Activated naive CD4-positive, alpha-beta T cell treated with anti-CD3 and anti-CD28 coated beads for 36 hours (primary cell): ENCODE measurements at places on chromosomes 4 and X.

DNA sequence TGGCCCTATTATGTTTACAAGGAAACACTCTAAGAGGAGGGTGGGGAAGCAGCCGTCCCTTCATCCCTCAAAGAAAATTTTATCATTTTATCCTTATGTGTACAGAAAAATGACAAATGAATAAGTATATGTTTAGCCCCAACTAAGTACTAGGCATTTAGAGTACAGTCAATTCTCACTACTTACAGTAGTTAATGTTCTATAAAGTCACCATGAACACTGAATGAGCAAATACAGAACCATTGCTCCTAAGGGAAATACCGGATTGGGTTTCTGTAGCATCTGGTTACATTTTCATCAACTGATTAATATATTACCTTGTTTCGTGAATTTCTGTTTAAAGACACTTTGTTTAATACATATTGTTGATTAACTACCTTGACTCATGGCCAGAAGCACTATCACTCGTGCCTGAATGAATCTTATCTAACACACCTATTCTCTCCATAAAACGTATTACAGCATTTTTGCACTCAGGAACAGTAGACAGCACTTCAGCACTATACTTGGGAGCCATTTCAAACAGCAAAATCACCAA, 109.3 kb downstream of the ASB9 start:
- no peak for DNase-seq

- DNase-seq: no peak
Measured at GRCh38 chr4:70473679-70474078, 1.7 kb downstream of the MUC7 start.

DNA sequence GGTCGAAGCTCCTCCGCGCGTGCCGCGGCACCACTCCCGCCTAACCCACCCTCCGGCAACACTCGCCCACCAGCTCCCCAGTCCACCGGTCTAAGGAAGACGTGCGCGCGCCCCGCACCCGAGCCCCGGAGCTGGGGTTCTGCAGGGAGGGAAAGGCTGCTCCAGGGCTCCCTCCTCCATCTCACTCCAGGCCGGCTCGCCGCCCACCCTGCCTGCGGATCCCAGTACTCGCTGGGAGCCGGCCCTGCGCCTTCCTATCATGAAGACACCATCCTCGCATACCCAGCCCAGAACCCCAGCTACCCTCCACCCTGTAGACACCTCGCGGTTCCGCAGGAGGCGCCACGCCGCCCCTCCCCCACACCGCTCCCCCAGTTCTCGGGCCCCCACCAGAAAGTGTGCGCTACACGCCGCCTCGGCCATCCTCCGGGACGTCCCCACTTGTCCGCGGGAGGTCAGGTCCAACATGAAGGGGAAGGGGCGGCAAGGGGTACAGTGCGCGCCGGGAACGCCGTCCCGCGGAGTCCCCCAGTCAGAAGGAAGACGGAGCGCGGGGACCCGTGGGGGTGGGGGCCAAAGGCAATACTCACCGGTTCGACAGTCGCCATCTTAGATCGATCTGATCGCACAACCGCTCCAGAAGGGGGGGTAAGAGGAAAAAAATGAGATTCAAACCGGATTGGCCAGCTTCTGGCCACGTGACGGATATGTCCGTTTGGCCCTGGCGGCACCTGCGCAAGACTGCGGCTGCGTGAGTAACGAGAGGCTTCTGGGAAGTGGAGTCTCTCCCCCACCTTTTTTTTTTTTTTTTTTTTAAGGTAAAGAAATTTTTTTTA, at the start of gene EIF4E:
EIF4E (minus strand) TSS at position 629 of the 836 bp plus-strand sequence; CDS start at position 608, 21 bp downstream.
- DNase-seq: peak; percentile 98

DNA sequence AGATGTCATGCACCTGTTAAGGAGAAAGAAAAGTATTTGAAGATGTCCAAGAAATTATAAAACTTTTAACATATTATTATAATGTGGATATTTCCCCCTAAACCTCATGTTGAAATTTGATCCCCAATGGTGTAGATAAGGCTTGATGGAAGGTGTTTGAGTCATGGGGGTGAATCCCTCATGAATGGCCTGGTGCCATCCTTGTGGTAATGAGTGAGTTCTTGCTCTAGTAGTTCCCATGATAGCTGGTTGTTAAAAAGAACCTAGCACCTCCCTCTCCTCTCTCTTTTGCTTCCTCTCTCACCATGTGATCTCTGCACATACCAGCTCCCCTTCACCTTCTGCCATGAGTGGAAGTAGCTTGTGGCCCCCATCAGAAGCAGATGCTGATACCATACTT, 176.6 kb upstream of the NR3C2 start:
- DNase-seq: no peak

GRCh38 chr4:185754961-185755360, 57.0 kb downstream of the SORBS2 start:
- DNase-seq: no peak

- DNase-seq: no peak
Measured at GRCh38 chr4:168667376-168667775, 170.5 kb downstream of the PALLD start.

DNA sequence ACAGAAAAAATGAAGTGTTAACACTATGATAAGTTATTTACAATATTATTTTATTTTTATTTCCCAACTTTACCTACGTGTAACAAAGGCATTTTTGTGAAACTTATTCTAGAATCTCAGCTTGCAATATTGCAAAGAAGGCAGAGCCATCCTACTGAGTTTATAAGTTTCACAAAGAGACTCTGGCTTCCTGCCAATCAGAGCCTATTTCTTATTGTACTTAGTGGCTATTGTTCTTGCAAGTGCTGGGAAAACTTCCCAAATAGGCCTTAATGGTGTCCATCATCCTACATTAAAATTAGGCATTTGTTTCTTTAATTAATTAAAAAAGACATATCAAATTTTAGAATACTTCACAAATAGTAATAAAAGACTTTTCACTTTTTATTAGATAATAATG, 233.2 kb downstream of the EPHA5 start:
- DNase-seq: no peak

GRCh38 chrX:135015523-135016245, 6.7 kb downstream of the RTL8B start:
- DNase-seq: no peak

- no peak for DNase-seq
Measured at GRCh38 chr4:183763990-183764754, 105.1 kb downstream of the TRAPPC11 start.

DNA sequence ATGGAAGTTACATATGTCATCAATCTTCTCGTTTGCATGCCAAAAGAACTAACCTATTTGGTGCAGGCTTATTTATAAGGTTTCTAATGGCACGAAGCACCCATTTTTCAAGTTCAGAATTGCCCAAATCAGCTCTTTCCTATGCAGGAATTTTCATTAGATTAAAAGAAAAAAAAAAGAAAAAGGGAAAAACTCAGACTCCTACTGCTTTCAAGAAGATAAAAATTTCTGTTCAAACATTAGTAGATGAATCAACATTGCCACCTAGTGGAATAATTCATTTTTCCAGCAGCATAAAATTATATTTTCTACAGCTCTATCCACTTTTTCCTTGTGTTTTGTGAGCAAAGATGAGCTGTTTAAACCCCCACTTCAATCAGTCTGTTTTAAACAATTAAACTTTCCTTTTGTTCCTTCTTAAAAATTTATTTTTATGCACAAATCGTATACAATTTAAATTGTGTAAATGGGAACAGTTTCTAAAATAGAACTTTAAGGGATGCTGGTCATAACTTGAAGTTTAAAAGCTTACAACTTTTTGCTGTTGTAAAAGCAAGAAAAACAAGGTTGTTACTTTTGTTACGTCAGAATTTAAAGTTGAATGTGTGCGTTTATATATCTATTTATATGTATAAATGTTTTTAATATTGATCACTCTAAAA, 309.9 kb downstream of the ARAP2 start:
- DNase-seq: no peak

DNA sequence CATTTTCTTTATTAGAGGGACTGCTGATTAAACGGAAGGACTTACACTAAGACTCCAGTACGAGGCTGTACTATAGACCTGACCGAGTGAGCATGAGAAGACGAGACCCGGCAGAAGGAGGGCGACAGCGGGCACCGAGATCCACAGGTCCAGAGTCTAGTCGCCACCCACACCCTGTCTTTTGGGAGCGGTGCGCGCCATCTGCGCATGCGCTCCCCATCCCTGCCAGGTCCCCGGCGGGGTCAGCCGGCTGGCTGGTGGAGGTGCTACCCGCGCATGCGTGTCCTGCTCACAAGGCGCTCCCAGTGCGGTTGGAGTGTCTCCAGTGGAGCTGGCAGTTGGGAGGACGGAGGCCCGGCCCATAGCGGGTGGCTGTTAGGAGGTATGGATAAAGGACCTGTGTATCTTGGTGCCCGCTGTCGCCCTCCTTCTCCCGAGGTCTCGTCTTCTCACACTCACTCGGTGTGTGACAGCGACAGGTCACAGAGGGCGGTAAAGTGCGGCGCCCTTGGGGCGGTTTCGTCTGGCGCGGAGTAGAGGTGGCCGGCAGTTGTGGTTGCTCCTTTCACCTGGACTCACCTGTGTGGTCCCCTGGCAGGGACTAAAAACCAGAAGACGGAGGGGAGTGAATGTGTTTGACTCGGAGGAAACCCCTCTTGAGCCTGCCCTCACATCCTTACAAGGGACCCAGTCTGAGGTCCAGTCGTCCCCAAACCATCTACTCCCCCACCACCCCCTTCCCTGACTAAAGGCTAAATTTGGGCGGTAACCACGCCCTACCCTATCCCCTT, 7.6 kb upstream of the HSD17B10 start:
- DNase-seq: peak; percentile 72

DNA sequence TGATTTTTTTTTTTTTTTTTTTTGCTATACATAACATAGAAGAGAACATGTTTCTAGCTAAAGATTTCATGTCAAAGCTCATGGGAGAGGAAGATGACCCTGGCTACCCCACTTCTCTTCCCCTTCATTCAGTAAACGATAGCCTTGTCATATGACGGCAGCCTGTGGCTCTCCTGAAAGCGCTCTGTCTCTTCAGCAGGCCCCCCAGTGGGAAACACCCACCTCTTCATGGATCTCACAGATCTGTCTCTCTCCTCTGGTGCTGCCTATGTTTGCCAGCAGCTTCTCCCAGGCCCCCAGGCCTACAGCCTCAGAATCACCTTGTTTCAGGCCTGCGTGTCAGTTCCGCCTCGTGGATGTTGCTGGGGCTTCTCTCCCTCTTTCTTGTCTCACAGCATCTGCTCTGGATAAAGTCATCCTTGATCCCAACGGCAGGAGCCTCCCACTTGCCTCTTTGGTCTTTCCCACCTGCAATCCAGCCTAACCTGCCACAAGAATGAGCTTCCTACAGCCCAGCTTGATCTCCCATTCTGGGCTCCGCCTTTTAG, 34.6 kb downstream of the RHOH start:
- no peak for DNase-seq

GRCh38 chr4:93617606-93618005, 210.9 kb upstream of the ATOH1 start:
- DNase-seq: no peak

GRCh38 chr4:148349153-148349552, 93.1 kb downstream of the NR3C2 start:
- DNase-seq: no peak

DNA sequence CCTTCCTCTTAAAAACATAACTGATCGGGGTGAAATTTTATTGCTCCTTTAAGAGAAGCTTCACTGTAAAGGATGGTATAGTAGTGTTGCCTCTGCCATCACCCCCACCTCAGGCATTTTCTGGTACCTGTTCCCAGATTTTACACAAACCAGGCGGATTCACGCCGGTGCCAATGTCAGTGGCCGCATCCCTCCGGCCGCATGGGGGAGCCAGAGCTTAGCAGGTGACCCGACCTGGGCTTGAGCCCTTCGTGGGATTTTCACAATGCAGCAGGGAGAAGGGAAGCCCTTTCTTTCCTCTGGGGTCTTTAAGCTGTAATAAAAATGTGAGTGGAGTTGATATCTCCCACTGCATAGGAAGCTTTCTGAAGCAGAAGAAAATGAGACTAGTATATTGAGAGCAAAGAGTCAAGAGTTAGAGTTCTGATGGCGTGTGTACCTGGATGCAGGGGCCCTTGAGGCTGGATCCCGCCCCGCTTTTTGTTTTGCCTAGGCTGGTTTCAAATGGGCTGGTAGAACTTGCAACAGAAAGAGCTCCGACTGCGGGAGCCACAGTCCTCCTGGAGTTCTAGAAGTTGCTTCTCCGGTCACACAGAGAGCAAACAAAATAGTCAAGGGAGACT, 59.4 kb downstream of the POLR2B start:
- peak; percentile 6 for DNase-seq

GRCh38 chr4:145132511-145133098, 34.5 kb downstream of the ABCE1 start:
- peak; percentile 14 for DNase-seq

DNA sequence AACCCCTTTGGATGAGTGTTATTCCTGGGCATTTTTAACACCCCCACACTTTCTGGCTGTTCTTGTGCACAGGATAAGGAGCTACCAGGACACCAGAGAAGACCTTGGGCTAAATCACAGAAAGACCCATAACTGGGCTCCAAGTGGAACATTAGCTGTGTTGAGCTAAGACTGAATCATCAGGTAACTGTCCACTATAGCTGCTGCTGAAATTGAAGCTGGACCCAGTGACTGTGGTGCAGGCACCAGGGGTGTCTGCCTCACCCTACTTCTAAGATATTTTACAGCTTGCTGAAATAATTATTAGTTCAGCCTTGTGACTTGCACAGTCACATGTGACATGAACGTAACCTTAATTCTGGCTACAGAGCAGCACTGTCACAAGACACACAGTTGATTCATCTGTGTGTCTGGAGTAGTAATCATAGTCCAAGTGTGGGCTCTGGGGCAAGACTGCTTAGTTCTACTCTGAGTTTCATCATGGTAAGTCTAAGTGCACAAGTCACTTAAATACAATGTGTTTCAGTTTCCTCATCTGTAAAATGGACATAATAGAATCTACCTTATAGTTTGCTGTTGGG, 127.4 kb downstream of the SLC39A8 start:
- no peak for DNase-seq

- DNase-seq: no peak
Measured at GRCh38 chr4:3148926-3149325, 74.4 kb downstream of the HTT start.

- peak; percentile 56 for DNase-seq
Measured at GRCh38 chrX:154097003-154097588, 421 bp downstream of the MECP2 start.

DNA sequence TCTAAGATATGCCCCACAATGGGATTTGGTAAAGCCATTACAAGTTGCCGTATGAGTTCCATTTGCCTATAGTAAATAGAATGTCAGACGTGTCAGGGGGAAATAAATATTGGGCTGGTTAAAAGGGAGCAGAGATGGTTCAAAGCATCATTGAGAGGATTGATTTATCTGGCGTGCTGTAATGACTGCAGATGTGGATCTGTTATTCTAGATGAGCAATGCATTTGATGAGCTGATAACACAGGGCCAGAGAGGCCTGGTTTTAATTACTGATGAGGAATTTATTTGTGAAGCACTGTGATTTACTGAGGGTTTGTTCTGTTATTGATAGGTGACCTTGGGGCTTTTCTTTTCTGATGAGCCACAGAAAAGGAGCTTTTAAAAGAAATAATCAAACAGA, 62.5 kb downstream of the DACH2 start:
- DNase-seq: no peak
